Endothelial cell (in vitro differentiated cells): ENCODE measurements at places on chromosomes 3 and 15.

GRCh38 chr3:4656626-4657328, 163.6 kb downstream of the ITPR1 start:
- peak; percentile 33 for DNase-seq

DNA sequence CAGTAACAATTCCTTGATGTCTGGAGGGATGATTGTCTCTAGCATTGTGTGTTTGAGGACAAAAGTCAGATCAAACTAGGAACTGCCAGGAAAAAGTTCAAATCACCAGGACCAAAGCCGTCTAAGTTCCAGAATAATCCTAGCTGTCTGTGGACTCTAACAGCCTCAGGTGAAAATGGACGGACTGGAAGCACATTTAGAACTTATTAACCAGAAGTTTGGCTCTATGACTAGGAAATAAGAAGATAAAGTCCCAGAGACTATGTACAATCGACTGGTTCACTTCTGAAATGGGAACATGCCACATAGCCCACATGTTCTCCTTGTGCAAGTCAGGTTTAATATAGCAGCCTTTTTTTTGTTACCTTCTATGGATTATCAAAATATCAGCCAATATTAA, 50.6 kb upstream of the SGO1 start:
- no peak for DNase-seq

GRCh38 chr3:76222201-76222600, 436.9 kb upstream of the ZNF717 start:
- no peak for DNase-seq

DNA sequence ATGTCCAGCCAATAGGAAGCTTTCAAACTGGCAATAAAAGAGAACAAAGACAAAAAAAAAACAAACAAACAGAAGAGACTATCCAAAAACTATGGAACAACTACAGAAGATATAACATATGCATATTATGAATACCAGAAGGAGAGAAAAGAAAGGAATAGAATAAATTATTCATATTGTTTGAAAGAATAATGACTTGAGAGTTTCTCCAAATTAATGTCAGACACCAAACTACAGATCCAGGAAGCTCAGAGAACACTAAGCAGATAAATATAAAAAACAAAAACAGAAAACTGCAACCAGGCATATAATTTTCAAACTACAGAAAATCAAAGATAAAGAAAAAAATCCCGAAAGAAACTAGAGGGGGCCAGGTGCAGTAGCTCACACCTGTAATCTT, 34.1 kb upstream of the AP3B2 start:
- DNase-seq: no peak

- DNase-seq: peak; percentile 70
Measured at GRCh38 chr3:49903451-49904424, at the start of gene MST1R. Gene MST1R (minus strand): TSS chr3:49903873. CDS start chr3:49903609, 264 bp downstream.

DNA sequence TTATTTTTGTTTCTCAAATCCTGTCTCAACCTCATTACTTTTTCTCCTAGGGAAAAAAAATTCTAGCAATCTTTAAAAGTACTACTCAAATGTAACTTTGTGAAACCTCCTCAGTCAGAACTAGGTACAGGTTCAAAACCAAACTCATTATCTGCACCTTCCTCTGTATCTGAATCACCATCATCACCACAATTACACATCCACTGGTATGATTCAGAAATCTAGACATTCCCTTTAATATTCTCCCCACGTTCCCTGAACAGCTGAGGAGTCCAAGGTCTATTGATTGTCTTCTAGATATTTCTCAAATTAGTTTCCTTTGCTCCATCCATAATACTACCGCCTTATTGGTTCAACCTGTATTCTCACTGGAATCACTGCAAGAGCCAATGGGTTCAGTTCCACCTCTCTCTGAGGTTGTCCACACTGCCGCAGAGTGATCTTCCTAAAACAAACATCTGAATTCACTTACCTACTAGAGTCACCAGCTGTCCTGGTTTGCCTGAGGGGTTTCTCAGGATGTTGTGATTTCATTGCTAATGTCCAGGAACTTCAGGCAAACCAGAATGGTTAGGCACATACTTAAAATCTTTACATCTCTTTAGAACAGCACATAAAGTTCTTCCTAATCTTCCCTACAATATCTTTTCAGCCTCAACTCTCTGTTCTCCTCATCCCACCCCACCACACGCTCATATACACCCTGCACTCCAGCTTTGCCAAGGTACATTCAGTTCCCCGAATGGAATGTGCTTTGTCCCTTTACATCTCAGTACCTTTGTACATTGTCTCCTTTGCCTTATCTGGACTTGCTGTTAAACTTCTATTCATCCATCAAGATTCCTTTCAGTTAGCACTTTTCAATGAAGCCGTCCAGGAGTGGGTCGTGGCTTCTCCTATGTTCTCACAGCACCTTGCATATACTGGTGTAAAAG, 24.2 kb downstream of the ATP13A4 start:
- DNase-seq: no peak

GRCh38 chr15:80679167-80679803, 15.8 kb upstream of the ABHD17C start:
- DNase-seq: no peak

DNA sequence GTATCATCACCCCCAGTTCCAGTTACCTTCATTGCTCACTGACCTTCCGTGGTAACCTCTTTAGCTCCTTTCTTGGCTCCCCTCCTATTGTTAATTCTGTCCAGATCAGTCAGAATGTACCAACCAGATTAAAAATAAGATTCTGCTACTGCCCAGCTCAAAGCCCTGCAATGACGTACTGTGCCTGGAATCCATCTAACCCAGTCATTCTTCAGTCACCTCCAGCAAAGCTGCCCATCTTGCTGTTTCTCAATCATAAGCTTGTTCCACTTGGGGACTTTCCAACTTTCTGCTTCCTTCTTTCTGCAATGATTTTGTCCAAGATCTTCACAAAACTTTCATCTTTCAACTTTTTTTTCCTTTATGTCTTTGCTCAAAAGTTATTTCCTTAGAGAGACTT, 512.0 kb upstream of the ZNF385D start:
- DNase-seq: no peak

GRCh38 chr3:105662306-105662705, 206.5 kb downstream of the CBLB start:
- DNase-seq: no peak

DNA sequence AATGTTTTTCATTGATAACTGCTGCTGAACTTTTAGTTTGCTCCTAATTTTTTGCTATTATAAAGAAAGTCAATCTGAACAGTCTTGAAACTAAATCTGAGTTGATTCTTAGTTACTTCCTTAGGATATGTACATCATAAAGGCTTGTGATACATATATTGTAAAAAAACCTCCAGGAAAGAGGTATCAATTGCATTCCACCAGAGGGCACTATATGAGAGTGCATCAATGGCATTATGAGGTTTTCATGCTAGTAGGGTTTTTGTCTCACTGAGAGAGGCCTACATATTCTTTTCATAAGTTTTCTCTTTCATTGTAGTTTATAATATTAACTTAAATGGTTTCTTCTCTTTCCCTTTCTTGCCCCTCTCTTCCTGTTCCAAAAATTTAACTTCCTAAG, 46.9 kb downstream of the PIK3R4 start:
- no peak for DNase-seq

DNA sequence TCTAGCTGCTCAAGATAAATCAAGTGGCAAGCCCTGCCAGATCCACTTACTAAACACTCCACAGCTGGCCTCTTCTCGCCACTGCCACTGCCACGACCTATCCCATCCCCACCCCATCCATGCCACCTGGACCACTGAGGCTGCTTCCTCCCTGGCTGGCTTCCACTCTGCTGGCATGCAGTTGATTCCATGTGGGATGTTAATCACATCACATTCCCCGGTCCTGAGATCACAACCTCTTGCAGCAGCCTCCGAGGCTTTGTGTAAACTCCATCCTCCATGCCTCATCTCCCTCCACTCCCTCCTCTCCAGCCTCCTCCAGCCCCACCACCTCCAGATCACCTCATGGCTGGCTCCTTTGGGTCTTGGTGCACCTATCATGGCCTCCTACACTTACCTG, 7.7 kb downstream of the NCKIPSD start:
- DNase-seq: no peak
